Activated T-cell treated with anti-CD3 and anti-CD28 coated beads for 24 hours (primary cell): ENCODE measurements at places on chromosomes 4 and X.

DNA sequence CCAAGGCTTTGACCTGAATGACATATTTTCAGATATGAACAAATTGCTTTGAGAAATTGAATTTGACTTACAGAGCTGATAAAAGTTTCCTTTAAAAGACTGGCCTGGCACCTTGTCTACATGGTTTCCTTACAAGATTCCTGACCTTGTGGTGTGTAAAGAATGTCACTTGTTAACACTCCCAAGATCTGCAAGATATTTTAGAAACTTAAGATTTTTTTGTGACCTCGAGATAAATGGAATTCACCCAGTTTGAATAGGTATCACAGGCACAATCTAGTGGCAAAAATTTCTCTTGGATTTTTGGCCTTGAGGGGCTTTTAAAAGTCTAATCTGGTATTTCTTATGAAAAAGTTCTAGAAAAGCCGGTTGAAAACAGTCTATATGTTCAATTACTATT, 1568.9 kb upstream of the IGFBP7 start:
- DNase-seq, result no peak

DNA sequence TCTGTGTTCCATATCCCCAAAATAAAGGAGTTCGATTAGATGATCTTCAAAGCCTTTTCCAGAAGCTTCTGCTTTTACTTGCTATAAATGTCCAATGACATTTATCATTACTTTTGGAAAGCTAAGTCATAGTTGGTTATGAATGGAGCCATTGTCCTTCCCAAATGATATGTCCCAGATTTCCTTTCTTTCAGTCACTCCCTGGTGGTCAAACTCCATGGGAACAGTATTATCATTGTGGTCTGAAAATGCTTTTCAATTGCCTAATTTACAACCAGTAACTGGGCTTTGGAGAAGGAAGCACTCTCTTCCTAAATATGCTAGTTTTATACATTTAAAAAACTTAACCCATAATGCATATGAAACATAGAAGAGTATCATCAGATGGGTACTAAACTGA, 571.5 kb upstream of the AMOT start:
- DNase-seq, result no peak

- no peak for DNase-seq
These were observed 1.0 kb upstream of the DAPP1 start for GRCh38 chr4:99815597-99816011.

DNA sequence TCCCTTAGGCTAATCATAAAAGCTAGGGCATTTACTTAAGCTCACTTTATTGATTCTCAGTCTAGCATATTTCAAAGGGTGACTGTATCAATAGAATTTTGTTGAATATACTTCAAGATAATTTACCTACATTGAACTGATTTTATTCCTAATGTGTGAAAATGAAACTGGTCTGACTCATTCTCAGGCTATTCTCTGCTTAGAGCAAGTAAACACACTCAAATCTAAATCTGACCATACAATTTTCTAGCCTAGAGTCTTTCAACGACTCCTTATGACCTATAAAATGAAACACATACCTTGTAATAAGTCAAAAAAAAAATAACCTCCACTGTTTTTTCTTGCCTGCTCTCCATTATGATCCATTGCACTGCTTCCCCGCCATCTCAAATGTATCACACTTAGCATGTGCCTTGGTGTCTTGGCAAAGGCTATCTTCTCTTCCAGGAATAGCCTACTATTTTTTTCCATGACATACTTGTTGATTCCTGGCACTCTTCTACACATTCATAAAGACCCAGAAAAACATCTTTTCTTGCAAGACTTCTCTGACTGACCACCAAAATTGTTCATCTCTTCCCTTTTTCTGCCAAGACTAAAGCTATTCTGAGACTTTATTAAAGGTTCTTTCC, 965.1 kb upstream of the HS3ST1 start:
- DNase-seq, result no peak

DNA sequence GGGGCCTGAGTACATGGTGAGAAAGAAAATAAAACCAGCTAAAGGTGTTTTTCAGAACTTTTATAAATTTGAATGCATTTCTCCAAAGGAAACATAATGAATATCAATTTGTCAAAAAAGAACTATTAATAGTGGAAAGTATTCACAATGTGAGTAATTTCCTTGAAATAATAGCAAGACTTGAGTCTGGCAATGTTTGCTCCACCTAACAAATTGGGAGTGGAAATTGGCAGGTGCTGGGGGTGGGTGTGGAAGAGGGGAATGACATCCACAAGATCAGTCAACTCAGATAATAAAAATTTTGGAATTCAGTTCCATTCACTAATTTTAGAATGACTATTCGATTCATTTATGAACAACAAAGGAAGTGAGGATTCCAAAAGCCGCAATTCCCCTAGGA, 884.8 kb upstream of the SLIT2 start:
- DNase-seq, result no peak
